ENCODE measurements at places on chromosomes 5 and 9.

DNA sequence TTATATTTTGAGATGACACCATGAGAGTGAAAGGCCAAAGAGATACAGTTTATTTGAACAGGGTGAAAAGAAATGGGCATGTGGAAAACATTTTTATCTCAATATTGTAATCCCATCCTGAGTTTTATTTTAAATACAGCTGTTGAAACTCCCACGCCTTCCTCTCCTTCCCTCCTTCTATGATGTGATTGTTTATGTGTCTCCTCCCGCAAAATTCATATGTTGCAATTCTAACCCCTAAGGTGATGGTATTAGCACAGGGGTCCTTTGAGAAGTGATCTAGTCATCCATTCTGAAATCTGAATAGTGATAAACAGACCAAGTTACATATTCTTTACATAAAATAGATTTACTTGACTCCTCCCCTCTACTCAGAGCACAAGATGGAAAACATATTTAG is 1275.4 kb upstream of the C9orf72 start:
- DNase-seq: no peak

- DNase-seq: no peak
Measured at GRCh38 chr5:178338750-178339144, 106.1 kb upstream of the PHYKPL start.

- no peak for DNase-seq
Measured at GRCh38 chr5:65026816-65027548, 258.3 kb downstream of the CWC27 start.

DNA sequence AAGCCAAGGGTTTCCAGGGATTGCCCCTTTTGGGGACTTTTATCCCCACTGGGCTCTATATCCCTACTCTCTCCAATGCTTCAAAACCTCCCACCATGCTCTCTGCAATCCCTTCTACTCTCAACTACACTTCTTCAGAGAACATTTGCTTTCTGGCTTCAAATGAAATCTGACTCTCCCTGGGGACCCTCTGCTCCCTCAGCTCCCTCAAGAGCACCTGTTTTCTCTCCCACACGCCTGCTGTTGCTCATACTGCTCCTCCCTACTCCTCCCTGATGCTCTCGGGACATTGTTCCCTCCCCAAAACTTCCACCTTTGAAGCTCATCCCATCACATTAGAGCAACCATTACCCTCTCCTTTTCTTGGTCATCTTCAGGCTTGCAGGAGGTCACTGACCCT is 344.9 kb downstream of the CDK5RAP2 start:
- DNase-seq: no peak

DNA sequence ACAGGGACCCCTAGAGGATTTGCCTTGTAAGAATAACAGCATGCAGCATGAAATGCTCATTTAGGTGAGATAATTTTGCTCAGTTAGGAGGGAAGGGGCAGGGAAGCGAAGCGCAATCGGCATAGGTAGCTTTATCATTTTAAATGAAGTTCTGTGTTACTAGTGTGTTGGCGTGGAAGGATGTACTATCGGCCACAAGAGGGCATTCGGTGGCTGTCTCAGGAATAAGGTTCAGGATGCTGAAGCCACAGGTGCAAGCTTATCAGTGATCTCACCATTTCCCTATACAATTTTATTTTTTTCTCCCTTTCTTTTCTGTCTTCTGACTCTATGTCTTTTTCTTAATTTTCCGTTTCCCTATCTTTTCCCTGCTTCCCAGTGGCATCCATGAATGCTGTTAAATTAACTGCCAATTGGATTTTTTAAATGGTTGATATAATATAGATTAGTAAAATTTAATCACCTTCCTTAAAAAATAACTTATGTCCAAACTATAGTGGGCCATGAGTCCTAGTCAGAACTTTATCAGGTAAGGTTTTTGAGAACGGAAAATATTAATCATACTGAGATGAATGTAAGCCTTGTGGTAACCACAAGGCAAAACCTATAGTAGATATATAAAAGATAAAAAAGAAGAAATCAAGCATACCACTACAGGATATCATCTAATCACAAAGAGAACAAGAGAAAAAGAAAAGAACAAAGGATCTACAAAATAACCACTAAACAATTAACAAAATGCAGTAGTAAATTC is 1.2 kb upstream of the INSL6 start:
- peak; percentile 65 for DNase-seq

DNA sequence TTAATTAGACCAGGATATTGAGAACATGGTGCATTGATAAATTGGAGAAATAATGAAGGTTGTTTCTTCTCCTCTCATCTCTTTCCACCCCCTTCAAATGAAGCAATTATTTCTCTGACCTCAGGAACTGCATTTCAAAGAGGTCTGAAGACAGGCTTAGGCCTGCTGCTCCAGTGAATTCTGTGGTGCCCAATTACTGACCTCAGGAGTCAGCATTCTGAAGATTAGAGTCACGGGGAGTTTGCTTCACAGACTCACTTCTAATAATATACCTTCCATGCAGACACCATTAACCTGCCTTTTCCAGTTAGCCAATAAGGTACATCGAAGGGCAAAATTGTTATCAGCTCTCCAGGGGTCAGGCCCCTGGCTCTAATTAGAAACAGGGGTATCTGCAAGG is 270.9 kb downstream of the GAS1 start:
- DNase-seq: no peak

DNA sequence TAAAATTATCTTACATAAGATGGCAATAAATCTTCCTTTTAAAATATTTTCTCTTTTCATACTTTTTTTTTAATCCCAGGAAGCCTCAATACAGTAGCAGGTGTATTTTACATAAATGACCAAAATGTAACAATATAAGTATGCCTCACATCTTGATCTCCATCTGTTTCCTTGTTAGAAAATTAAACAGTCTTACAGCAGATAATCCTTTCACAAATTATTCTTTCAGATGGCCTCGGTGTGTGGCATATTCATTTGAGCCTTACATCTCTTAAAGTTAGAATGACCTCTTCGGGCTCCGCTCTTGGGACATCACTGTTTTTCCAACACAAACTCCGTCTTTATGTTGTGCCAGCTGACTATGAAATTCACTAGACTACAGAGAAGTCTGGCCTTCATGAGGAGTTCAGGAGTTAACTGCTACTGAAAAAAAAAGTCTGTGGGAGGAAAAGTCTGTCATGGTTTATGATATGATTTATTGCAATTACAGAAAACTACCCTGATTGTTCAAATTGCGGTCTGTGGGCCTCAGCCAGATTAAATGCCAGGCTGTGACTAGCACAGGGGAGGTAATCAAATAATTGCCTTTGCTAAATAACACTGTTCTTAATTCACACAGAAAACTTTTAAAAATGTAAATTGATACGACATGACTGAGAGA is 292.9 kb upstream of the PUM3 start:
- no peak for DNase-seq

DNA sequence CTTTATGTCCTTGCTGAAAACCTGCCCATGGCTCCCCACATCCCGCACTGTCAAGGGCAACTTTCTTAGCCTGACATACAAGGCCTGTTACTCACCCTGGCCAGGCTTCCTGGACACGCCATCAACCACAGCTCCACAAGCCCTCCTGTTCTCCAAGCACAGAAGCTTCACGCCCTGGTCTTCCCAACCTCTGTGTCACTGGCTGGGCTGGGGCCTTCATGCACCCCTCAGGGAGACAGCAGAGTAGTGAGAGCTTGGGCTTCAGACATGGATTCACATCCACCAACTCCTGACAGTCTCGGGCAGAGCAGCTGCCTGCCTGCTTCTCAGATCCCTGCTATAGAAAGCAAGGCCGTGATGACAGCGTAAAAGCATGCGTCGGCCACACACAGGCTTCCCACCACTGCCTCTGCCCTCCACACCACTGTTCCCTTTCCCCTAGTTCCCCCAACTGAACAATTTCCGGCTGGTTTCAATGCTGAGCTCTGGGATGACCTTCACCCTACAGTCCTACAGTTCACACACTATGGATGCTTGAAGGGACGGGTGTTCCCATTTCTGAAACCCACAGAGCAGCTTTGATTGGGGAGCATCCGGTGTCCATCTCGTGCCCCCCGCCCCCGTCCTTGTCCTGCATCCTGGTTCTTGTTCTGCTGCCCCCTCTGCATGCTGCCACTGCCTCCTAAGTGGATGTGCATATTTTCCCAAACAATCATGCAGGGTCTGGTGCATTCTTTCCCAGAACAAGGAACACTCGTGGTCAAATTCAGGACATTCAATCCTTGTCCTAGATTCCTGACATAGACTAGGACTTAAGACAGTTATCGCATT is 33.4 kb upstream of the ADAMTS2 start:
- peak; percentile 79 for DNase-seq

GRCh38 chr5:163569284-163569683 is 63.9 kb downstream of the MAT2B start:
- DNase-seq: no peak

DNA sequence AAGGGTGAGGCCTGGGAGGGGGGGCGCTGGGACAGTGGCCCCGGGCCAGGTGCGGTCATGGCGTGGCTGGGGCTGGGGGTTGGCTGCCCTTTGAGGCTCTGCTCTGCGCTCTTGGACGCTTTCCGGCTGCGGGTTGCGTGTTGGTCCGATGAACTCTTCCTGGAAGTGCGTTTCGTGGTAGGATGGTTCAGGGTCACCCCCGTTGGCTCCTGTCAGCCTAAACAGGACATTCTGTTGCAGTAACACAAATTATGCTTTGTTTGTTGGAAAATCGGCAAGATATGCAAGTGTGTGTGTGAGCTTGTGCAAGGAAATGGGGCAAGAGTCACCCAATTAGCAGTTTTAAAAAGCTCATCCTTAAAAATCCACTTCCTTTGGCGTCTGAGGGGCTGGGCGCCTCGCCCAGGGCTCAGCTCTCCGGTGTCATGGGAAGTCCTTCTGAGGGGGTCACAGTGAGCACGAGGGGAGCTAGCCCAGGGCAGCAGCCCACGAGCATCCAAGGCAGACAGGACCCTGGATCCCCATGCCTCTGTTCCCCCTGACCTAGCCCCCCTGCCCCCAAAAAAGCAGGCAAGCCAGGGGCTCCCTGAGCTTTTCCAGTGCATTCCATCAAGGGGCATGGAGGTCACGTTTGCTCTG is 22.2 kb upstream of the RNU6ATAC start:
- DNase-seq: no peak

- no peak for DNase-seq
Measured at GRCh38 chr5:14258840-14259239, 115.7 kb downstream of the TRIO start.
